NCI-H2029 treated with DMSO at 0.1 percent for 48 hours (cell line): ENCODE measurements at places on chromosomes 7 and 10.

DNA sequence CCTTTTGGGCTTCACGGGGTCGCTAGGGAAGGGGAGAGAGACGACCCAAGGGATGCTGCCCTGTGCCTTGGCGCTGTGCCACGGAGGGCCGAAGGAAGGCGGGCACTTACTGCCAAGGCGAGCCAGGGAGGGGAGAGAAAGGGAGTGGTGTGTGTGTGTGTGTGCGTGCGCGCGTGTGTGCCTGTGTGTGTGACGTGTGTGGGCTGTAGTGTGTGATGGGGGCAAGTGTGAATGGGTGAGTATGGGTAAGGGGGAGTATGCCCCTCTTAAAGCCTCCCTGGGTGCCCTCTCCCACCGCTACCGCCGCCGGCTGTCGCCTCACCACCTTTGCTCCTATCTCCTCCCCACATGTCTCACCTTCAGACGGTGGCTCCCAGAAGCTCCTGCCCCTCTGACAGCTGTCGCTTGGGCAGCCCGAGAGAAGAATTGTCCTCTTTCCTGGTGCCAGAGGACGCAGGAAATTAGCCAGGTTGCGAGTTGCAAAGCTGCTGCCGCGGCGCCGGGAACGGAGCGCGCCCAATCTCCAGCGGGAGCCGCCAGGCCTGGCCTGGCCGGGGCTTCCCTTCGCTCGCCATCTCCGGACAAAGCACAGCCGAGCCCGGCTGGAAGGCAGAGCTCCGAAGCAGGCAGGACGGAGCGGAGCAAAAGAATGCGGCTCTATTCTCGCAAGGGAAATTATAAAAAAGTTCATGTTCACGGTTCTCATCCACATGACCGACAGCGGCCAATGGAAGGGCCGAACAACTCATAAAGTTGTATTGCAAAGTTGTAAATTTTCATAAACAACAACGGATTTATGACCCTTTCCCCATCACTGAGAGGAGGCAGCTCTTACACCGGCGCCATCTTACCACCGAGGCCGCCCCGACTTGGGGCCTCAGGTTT lies at the start of gene HOXA3:
HOXA3 (minus strand) TSS at position 653 of the 885 bp plus-strand sequence. CDS start 41,943 bp downstream, outside the sequence.
- no peak for DNase-seq

GRCh38 chr7:5334671-5335070 lies 51.9 kb downstream of the SLC29A4 start:
- no peak for DNase-seq

GRCh38 chr10:111093741-111094380 lies 17.0 kb downstream of the ADRA2A start:
- DNase-seq, result no peak

DNA sequence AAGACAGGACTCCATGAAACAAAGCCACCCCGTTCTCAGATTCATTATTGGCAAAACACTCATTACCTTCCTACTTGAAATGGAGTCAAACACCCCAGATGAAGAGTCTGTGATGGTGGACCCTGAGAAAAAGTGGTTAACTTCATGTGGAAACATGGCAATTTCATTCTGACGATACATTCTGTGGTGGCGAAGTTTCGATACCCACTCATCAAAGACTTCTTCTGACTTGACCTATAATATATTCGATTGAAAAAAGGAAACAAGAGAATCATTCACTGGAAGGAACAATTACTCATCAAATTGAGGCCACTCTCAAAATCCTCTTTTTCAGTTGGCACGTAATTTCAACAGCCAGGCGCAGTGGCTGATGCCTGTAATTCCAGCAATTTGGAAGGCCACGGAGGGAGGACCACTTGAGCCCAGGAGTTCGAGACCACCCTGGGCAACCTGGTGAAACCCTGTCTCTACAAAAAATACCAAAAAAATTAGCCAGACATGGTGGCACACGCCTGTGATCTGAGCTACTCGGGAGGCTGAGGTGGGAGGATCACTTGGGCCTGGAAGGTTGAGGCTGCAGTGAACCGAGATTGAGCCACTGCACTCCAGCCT lies 108.8 kb upstream of the GSDME start:
- no peak for DNase-seq

DNA sequence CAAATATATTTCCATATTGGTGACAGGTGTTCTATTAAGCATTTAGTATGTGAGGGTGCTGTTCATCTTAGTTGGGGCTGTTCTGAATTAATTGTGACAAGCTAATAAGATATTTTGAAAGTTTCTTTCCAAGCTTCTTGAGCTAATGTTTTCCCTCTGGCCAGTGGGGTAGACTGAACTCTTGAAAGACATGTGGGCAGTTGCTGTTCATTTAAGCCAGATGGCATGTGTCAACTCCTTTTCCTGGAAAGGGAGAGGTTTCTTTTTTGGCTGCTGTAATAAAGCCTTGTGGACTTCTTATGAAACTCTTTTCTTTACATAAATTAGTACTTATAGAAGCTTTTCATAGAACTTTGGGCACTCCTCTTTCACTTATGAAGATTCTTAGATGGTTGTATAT lies 21.7 kb downstream of the RAB18 start:
- no peak for DNase-seq

GRCh38 chr7:86282014-86282682 lies 361.6 kb upstream of the GRM3 start:
- no peak for DNase-seq

DNA sequence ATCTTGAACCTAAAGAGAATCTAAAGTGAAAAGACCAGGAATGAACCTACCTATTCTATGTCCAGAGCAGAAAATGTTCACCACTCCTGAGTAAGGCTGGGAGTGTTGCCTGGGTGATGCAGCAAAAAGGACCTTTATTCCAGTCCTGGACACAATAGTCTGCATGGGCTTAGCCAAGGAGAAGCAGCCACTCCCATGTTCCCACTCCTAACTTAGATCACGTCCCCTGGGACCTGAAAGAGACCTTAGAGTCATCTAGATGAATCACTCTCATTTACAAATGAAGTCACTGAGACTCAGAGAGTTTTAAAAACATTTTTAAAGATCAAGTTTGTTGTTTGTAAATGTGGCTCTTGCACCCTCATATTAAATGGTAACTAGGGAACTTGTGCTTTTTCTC lies 763.4 kb downstream of the KCNMA1 start:
- DNase-seq, result no peak
